ENCODE measurements at places on chromosomes 7 and 10.

DNA sequence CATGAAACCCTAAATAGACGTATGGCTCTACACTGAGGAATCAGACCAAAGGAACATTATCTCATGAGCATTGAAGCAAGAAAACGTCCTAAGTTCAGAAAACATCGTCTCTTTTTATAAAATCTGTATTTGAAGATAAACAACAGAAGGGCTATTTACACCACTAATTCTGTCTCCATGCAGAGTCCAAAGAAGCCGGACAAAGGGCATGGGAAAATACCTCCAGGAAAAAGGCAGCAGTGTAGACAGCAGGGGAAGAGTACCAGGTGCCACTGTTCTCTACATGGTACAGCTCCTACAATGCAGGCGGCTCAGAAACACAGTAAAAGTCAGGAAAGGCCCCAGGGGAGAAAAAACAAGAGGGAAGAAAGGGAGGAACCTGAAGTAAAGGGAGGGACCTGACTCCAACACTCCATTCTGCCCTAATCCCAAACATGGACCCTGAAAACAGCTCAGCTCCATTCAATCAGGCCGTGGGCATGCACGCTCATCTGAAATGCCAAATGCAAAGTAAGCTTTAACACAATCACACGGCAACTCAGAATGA lies 17.5 kb downstream of the FAM171A1 start:
- DNase-seq = no peak

GRCh38 chr10:24706479-24707118 lies 17.1 kb downstream of the ARHGAP21 start:
- no peak for DNase-seq

- no peak for DNase-seq
These were observed 163.8 kb downstream of the UBE2H start for GRCh38 chr7:129789000-129789399.

DNA sequence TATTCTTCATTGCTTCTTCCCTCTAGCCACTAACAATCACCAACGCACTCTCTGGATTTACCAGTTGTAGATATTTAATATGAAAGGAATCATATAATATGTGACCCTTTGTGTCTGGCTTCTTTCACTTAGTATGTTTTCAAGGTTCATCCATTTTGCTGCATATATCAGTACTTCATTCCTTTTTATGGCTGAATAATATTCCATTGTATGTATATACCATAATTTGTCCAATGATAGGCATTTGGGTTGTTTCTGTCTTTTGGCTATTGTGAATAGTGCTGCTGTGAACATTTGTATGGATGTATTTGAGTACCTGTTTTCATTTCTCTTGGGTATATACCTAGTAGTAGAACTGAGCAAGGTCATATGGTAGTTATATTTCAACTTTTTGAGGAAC lies 7.3 kb downstream of the AKAP9 start:
- no peak for DNase-seq

DNA sequence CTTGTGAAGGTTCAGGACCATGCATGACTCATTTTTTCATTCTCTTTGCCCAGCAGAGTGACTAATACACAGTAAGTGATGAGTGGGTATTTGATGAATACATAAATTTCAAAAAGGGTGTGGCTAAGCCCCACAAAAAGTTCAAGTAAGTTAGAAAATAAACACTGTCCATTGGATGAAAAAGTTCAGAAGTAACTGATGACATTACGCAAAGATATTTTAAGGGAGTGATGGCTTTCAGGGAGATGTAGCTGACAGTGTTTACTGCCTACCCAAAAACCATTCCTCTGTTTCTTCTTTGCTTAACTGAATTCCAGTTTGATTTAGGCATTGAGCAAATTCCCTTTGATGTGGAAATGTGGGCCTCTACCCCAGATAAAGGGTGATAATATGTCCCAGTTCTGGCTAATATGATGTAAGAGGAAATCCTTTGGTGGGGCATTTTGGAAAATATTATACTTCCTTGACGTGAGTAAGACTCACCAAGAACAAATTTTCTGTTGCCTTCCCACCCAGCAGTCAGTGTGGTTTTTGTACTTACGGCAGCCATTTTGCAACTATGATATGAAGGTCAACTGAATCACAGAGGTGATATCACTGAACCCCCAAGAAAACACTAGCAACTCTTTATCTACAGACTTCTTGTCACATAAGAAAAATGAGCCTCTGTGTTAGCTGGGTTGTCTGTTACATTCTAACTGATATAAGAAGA lies 29.0 kb upstream of the EBLN1 start:
- DNase-seq = no peak

GRCh38 chr10:83991986-83992753 lies 147.1 kb upstream of the GHITM start:
- no peak for DNase-seq

DNA sequence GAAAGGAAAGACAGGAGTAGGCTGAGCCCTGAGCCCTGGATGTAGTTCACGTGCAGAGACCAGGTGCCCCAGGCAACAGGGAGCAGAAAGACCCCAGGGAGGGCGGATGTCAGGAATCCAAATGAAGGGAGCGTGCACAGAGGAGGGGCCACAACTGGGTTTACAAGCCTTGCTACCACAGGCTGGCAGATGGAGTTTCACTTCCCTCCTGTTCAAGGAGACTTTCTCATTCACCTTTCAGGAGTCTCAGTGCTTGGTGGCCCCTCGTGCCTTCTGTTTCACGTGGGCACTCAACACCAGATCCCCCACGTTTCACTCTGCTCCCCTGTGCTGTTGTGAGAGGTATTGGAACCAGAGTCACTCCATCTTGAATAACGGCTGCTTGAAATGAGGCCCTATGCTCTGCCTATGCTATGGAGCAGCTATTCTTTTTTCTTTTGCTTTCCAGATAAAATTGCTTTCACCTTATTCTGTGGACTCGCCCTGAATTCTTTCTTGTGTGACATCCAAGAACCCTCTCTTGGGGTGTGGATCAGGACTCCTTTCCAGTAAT lies 601.4 kb upstream of the IGFBP3 start:
- no peak for DNase-seq

GRCh38 chr7:151839451-151839921 lies 37.4 kb downstream of the PRKAG2 start:
- DNase-seq = no peak

DNA sequence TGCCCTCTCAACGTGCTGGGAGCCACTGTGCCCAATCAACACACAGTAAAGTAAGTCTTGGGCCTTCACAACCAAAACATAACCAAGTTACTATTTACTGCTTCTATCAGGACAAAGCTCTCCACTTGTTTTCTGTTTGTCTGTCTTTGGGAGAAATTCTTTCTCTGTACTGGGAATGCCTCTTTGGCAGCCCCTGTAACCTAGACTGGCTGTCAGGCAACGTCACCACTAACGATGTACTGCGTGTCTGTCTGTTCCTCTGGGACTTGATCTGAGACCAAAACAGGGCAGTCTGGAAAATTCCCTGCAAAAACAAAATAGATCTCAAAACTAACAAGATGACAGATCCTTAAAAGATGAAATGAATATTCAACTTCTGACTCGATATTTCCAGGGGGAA lies 113.0 kb downstream of the SMURF1 start:
- DNase-seq = no peak

DNA sequence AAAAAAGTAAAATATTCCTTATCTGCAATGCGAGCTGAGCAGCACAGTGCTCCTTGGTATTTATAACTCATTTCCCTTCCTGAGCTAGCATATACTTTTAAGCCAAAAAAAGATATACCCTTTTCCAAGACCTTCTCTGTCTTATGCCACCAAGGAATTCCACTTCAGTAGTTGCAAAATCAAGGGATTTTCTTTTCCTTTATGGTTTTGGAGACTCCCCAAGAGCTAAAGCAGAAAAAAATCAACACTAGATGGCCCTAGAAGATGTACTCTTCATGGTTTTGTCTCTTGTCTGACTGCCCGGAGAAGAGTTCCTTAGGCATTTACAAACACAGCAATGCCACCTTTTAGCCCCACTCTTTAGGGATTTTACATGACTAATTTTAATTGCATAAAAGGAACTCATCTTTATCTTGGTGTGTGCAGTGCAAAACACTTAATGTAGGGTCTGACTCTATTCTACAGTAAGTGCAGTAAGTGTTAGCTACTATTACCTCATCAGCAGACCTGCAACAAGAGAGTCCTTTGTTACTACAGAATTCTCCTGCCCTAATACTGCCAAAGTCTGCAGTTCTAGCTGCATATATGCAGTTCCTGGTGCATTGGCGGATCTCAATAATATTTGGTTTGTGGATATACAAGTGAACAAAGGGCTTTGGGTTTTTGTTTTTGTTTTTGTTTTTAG lies 443.3 kb downstream of the GFRA1 start:
- no peak for DNase-seq

DNA sequence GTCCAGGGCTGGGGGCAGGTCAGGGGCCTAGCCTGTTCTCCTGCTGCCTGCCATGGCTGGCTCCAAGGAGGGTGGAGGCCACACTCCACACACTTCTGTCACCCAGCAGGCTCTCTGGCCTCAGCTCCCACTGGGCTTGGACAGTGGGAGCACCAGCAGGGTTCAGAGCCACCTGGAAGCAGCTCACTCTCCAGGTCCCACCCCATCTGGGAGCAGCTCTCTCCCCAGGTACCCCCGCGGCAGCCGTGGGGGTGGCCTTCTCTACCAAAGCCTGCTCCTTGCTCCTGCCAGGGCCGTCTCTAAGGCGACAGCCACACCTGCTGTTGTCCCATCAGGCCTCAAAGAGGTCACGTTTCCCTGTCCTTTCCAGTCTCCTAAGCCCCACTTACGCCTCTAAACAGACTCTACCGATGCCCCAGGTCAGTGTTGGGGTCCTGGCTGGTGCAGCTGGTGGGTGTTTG lies 142.5 kb upstream of the RET start:
- DNase-seq = no peak

GRCh38 chr10:12985347-12985746 lies 16.2 kb downstream of the CCDC3 start:
- DNase-seq = no peak

DNA sequence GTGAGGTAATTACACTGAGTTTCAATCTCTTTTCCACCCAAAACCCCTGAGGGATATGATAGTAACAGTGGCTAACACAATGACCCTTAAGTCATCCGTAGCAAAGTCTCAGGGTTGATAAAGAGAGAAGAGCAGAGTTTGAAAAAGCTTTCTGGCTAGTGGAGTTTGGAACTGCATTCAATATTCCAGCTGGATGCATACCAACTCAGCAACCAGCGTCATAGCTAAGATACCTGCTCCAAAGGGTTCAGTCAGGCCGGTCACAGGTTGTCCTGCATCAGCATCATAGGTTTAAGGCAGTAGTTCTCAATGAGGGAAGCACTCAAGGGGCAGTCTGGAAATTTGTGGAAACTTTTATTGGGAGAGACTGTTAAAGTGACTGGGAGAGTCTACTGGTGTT lies 93.5 kb downstream of the CNOT4 start:
- no peak for DNase-seq

DNA sequence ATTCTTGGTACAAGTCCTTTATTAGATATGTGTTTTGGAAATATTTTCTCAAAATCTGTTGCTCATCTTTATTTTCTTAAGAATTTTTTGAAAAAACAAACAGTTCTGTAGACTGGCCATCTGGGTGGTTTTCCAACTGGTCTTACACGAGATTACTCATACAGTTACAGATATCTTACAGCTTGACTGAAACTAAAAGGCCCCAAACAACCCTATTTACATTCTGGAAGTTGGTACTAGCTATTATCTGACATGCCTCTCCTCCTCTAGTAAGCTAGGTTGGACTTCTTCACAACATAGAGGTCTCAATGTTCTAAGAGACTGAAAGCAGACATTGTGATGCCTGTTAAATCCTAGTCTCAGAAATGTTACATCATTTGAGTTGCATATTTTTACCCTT lies 52.0 kb downstream of the ZNF22 start:
- DNase-seq = no peak

DNA sequence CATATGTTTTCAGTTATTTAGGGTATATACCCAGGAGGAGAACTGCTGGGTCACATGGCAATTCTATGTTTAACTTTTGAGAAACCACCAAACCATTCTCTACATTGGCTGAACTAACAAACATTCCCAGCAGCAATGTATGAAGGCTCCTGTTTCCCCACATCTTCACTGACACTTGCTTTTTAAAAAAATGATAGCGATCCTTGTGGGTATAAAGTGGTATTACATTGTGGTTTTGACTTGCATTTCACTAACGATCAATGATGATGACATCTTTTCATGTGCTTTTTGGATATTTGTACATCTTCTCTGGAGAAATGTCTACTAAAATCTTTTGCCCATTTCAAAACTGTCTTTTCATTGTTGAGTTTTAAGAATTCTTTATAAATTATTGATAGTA lies 51.2 kb upstream of the ANAPC16 start:
- DNase-seq = no peak

DNA sequence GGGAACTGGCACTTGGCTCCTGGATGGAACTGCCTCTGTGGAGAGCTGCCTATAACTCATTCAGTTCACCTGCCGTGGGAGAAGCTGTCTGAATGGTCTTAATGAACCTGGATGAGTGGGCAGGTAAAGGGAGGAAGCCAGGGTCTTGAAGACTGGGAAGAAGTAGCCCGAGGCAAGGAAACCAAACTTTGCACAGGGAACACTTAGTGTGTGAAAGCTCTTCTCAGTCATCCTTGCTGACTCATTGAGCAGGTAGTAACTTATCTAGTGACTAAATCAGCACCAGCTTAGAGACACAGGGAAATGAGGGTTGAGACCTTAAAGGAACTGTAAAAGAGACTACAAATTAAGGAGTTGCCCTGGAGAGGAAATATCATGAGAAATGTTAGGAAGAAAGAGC lies 9.9 kb downstream of the LRRC4 start:
- no peak for DNase-seq

DNA sequence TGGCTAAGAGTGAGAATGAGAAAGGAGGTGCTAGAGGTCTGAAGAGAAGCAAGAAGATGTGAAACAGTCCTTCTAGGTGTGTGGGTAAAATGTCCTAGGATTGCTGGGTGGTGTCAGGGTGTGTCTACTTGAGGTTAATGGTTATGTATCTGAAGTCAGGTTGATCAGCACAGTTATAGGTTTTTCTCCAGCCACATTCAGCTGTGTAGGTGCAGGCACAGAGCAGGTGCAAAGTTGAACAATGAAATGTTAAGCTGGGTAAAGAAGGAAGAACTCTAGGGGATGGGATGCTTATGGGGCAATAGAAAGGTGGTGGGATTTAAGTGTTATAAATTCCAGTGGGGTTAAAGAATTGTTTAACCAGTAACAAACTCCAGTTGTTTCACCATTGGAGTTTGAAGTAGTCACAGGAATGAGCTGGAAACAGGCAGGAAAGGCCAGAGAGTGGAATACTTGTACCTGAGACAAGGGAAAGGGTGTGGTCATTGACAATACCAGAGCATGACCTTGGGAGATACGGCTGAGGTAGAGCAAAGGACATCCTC lies 200.4 kb upstream of the YAE1 start:
- DNase-seq = no peak

GRCh38 chr7:155282671-155283070 lies 15.0 kb upstream of the INSIG1 start:
- no peak for DNase-seq

- DNase-seq = no peak
These were observed 16.5 kb upstream of the GIMAP2 start for GRCh38 chr7:150668977-150669376.

GRCh38 chr7:134809616-134810015 lies 30.2 kb downstream of the CALD1 start:
- DNase-seq = no peak

- no peak for DNase-seq
These were observed 73.2 kb downstream of the NKX6-2 start for GRCh38 chr10:132712743-132713142.
